A549 (cell line): ENCODE measurements at places on chromosomes 5 and 9.

- no peak for DNase-seq
Observed at GRCh38 chr9:133740911-133741310, 2.8 kb upstream of the SARDH start.

- no peak for DNase-seq
Observed at GRCh38 chr9:113219186-113219936, 1.7 kb downstream of the FKBP15 start.

GRCh38 chr5:67004730-67005350 lies 191.8 kb downstream of the CD180 start:
- DNase-seq: no peak

DNA sequence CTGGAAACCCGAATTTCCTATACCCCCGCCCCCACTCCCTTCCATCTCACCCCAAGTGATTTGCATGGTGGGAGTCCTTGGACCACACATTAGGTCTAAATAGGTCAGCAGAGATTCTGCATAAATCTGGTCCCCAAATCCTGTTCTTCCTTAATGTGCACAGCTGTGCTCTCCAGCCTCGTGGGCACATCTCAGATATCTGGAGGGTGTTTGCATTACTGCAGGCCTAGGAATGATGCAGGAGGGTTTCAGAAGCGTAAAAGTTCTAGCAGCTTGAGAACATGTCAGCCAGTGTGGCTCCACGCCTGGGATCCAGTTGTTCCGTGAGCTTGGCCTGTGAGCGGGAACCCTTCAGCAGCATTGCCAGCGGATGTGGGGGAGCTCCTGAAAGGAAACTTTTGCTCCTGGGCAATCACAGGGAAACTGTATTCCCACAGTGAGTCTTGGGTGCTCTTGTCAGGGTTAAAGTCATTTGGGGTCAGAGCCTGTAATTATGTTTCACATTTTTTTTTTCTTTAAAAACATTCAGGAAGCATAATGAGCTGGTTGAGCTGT lies 12.9 kb downstream of the ARHGAP26 start:
- no peak for DNase-seq

GRCh38 chr5:148445578-148445977 lies 61.8 kb downstream of the FBXO38 start:
- DNase-seq: no peak
